ENCODE measurements at places on chromosomes 16 and 17.

- DNase-seq, result no peak
These were observed 1.9 kb downstream of the SRSF1 start for GRCh38 chr17:58005031-58005727.

GRCh38 chr17:79305768-79306423 is 231.3 kb downstream of the ENGASE start:
- peak; percentile 44 for DNase-seq

DNA sequence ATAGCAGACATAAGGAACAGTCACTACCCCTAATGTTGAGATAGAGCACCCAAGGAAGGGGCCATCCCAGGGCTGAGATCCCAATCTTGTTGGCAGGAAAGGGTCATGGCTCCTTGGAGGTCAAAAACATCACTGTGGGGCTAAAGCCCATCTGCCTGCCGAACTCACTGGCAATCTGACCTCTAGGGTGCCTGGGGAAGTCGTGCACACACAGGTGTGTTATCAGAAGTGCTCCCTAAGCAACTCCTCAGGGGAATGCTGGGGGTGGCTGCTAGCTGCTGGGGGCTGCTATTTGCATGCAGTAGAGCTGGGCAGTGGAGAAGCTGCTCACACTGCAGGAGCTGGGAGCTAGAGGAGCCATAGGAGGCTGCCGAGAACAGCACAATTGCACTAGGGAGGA is 47.5 kb upstream of the PHOSPHO1 start:
- DNase-seq, result no peak

GRCh38 chr17:7130621-7131422 is 16.2 kb upstream of the ASGR2 start:
- DNase-seq, result peak; percentile 4

- DNase-seq, result no peak
These were observed 94.6 kb downstream of the SPECC1 start for GRCh38 chr17:20103454-20104446.

Data from CMK (cell line).